ENCODE measurements at places on chromosomes 11 and 22. TPM values are rescaled to one million over a fixed set of nuclear protein-coding genes. Genes with fewer than 3 reads are reported as not detected.

- no peak for DNase-seq
These were observed 433.2 kb downstream of the SOX6 start for GRCh38 chr11:15923183-15923582.

DNA sequence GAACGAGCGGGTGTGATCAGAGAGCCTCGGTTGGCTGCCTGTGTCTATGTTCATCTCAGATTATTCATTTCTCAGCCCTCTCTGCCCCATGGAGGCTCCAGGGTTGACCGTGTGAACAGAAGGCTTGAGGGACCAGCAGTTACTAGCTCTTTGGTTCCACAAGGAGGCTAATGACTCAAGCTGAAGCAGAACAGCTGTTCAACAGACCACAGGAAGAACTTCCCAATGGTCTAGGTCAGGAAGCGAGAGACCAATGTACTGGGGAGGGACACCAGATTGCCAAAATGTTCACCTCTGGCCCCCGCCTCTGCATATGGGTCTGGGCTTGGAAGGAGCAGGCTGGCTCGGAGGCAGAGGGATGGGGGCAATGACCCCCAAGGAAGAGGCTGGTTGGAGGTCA lies 14.7 kb upstream of the PDE2A start:
- DNase-seq, result no peak

DNA sequence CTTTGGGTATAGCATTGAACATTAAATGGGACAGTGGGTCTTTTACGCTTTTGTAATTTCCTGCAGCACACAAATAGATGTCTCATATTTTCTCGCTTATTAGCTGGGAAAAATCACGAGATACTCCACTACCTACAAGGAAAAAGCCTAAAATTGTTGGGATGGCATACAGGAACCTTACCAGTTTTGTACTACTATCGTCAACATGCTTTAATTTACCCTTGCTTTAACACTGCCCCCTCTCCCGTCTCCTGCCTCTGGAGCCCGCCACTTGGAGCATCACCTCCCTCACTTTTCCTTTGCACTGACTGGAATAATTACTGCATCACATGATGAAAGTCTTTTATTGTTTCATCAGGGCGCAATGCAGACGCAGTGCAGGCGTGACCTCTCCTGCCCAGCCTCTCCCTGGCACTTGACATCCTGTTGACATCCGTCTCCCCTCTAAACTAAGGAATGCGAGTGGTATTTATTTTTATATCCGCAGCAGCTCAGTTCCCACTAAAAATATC lies 1.0 kb upstream of the FNBP4 start:
- DNase-seq, result peak; percentile 55

DNA sequence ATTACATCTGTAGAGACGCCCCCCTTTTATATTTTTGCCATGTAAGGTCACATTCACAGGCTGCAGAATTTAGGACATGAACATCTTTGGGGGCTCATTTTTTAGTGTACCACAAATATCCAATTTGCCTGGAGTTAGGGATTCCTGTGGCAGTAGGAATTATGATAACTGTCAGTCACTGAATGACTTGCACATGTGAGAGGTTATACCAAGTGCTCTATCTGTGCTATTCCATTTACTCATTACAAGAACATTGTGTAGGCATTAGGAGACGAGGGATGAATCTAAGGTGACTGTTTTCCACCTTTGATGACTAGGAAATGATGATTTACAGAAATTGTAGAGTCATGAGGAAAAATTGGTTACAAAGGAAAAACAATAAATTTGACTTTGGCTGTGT lies 79.3 kb downstream of the LIF start:
- DNase-seq, result no peak

CYTH4 gene
- polyA plus RNA-seq, result 2.4 TPM

DNA sequence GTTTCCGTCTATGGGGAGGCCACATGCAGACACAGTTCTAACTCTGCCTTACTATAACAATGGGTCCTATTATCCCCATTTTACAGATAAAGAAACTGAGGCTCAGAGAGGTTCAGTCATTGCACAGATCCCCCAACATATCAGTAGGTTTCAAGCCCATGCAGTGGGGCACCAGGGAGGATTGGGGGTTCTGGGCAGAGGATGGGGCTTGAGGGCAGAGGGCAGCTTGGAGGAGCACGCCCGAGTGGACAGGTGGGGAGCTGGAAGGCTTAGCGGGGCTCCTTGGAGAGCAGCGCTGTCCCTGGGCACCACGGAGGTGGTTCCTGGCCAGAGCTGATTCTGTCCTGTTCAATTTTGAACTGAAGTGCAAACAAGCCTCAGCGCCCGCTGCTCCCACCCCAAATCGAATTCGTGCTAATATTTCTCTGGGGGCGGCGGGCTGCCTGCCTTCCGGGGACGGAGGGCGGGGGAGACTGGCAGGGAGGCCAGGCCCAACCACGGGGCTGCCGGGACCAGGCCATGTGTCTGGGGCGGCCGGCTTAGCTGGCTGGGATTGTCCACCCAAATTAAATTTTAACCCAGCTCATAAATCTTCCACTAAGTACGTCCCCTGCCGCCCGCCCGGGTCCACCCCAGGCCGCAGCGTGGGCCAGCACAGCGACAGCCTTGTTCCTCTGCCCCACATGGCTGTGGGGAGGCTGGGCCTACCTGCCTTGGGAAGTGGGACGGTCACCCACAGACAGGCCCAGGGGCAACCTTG lies 49.4 kb downstream of the FLRT1 start:
- DNase-seq, result no peak

LDHAL6A gene
- polyA plus RNA-seq, result 0.65 TPM

HIC2 gene
- 9.1 TPM for polyA plus RNA-seq

- DNase-seq, result no peak
These were observed 134.4 kb downstream of the CSNK2A3 start for GRCh38 chr11:11218629-11218986.
